Osteoblast (primary cell): ENCODE measurements at places on chromosomes 2 and 18. TPM values are rescaled to one million over a fixed set of nuclear protein-coding genes. Genes with fewer than 3 reads are reported as not detected.

The LONRF2 gene
- total RNA-seq, result under 0.01 TPM in 2 replicates

- H3K4me3 ChIP-seq, result no peak overlapping the region
- H3K27ac ChIP-seq, result no peak overlapping the region
- no peaks in the 10 kb centered on the region for H3K36me3 ChIP-seq
- no peaks in the 10 kb centered on the region for H3K4me1 ChIP-seq
- no peaks in the 10 kb centered on the region for H3K27me3 ChIP-seq
- no peak for DNase-seq
Measured at GRCh38 chr2:211401328-211401727, 844.9 kb downstream of the CPS1 start.

GRCh38 chr2:9830685-9831410 lies 12.4 kb upstream of the TAF1B start:
- DNase-seq, result no peak
- H3K4me1 ChIP-seq, result no peaks in the 10 kb centered on the region
- H3K4me3 ChIP-seq, result no peak overlapping the region
- no peak overlapping the region for H3K27ac ChIP-seq
- H3K27me3 ChIP-seq, result no peaks in the 10 kb centered on the region

GRCh38 chr18:32576296-32576916 lies 105.7 kb upstream of the GAREM1 start:
- H3K4me1 ChIP-seq, result no peaks in the 10 kb centered on the region
- H3K27ac ChIP-seq, result no peak overlapping the region
- DNase-seq, result no peak
- no peak overlapping the region for H3K4me3 ChIP-seq
- no peaks in the 10 kb centered on the region for H3K27me3 ChIP-seq

DNA sequence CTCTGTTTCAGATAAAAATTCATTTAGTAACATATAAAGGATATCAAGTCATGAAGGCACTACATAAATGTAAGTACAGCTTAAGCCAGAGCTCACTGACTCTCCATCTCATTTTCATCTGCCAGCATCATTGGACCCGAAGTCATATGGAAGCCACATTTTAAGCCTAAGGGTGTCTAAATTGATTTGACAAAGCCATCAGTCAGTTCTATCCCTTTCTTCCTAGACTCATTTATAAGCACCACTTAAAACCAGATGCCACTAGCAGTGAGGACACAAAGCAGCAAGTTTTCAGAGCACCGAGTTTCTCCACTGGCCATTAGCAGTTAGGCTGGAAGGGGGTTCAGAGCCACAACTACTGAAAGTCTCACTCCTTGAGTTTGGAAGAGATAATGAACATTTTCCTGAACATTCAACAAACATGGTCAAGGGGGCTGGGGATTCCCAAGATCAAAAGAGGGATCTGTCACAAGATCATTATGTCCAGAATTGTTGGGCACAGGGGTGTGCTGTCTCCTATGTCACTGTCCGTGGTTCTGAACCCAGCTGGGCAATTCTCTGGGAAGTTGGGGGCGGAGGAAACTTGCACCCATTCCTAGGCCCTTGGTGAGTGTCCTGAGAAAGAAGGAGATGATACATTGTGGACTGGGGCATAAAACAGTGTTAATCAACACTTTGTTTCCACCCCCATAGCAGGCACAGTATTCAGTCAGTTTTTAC lies 158.5 kb upstream of the LMAN1 start:
- H3K36me3 ChIP-seq, result no peaks in the 10 kb centered on the region
- H3K27me3 ChIP-seq, result no peaks in the 10 kb centered on the region
- H3K4me3 ChIP-seq, result no peak overlapping the region

- no peaks in the 10 kb centered on the region for H3K36me3 ChIP-seq
- no peak overlapping the region for H3K27ac ChIP-seq
- H3K4me1 ChIP-seq, result peaks cover 3% of the 10 kb centered on the region
- no peak overlapping the region for H3K4me3 ChIP-seq
Measured at GRCh38 chr2:20432714-20433113, 14.2 kb upstream of the RHOB start.

GRCh38 chr18:70453058-70453775 lies 164.4 kb downstream of the SOCS6 start:
- H3K4me1 ChIP-seq, result no peaks in the 10 kb centered on the region
- no peaks in the 10 kb centered on the region for H3K36me3 ChIP-seq
- H3K27me3 ChIP-seq, result no peaks in the 10 kb centered on the region

GRCh38 chr2:183222751-183223150 lies 98.5 kb downstream of the NUP35 start:
- H3K4me3 ChIP-seq, result no peak overlapping the region
- DNase-seq, result no peak
- no peak overlapping the region for H3K27ac ChIP-seq
- H3K36me3 ChIP-seq, result no peaks in the 10 kb centered on the region
- no peaks in the 10 kb centered on the region for H3K27me3 ChIP-seq

- no peak overlapping the region for H3K27ac ChIP-seq
- no peaks in the 10 kb centered on the region for H3K27me3 ChIP-seq
- H3K4me3 ChIP-seq, result no peak overlapping the region
- DNase-seq, result no peak
- peaks cover 40% of the 10 kb centered on the region for H3K36me3 ChIP-seq
- no peaks in the 10 kb centered on the region for H3K4me1 ChIP-seq
Measured at GRCh38 chr2:274503-274902, 9.8 kb downstream of the ACP1 start.

The IL1B gene
- 0.36 TPM in 1 of 2 replicates, not detected in the other for total RNA-seq

DNA sequence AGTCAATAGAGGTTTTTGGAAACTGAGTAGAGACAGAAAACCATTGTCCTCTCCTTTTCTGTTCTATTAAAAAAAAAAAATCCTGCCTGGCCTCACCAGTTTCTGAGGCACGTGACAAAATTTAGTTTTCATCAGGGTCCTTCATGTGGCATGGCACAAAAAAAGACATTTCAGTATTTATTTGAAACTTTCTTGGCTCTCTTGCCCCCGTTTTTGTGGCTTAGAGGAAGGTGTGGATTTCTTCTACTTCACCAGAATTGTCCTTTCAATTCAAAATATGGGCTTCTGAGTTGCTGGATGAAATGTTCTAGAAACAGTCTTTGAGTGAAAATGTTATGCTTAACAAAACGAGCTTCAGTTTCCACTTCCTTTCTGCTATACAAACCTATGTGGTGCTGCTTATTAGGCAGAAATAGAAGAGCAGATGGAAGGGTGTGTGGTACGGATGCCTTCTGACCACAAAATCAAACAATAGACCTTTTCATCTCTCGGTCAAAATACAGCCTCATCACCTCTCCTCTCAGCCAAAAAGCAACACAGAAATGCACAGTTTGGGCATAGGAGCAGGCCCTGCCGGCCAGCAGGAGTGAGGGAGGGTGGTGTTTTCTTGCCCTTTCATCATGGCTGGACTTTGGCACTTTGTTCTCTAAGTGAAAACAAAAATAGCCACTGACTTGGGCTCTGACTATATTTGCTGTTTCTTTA lies 89.2 kb downstream of the SH3RF3 start:
- peaks cover 22% of the 10 kb centered on the region for H3K4me1 ChIP-seq
- H3K4me3 ChIP-seq, result no peak overlapping the region
- H3K27me3 ChIP-seq, result peaks cover 3% of the 10 kb centered on the region
- no peak overlapping the region for H3K27ac ChIP-seq
- DNase-seq, result no peak

GRCh38 chr2:46379213-46380037 lies 82.2 kb downstream of the EPAS1 start:
- DNase-seq, result peak; percentile 75
- no peaks in the 10 kb centered on the region for H3K27me3 ChIP-seq
- peaks cover 82% of the 10 kb centered on the region for H3K36me3 ChIP-seq
- H3K4me1 ChIP-seq, result peaks cover 3% of the 10 kb centered on the region

- DNase-seq, result peak; percentile 45
- H3K27ac ChIP-seq, result peak overlapping the region; percentile 77
- H3K36me3 ChIP-seq, result peaks cover 24% of the 10 kb centered on the region
- no peak overlapping the region for H3K4me3 ChIP-seq
- H3K4me1 ChIP-seq, result peaks cover 31% of the 10 kb centered on the region
Measured at GRCh38 chr2:201465524-201465971, 14.0 kb downstream of the STRADB start.

GRCh38 chr18:35703043-35703688 lies 121.6 kb downstream of the GALNT1 start:
- DNase-seq, result no peak
- H3K27me3 ChIP-seq, result no peaks in the 10 kb centered on the region
- no peak overlapping the region for H3K27ac ChIP-seq
- H3K4me3 ChIP-seq, result no peak overlapping the region

DNA sequence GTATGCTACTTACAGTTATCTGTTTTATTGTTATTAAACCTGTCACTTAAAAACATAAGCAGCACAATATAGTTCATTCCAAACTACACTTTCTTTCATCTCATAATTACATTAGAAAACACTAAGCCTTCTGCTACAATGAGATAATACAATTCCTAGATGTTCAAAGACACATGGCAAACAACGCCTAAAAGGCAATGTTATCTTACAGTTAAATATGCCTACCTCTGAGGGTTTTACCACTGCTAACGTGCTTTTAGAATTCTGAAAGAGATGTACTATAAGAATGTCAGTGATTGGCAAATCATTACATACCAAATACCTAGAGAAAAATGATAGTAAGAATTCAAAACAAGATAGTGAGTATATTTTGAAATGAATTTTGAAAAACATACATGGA lies 46.8 kb upstream of the SPOPL start:
- no peaks in the 10 kb centered on the region for H3K36me3 ChIP-seq
- no peaks in the 10 kb centered on the region for H3K27me3 ChIP-seq
- H3K4me3 ChIP-seq, result no peak overlapping the region
- no peak for DNase-seq

GRCh38 chr2:34724107-34724506 lies 1125.0 kb upstream of the FAM98A start:
- H3K36me3 ChIP-seq, result no peaks in the 10 kb centered on the region
- H3K27ac ChIP-seq, result no peak overlapping the region
- no peak for DNase-seq
- H3K4me1 ChIP-seq, result no peaks in the 10 kb centered on the region
- H3K4me3 ChIP-seq, result no peak overlapping the region
- no peaks in the 10 kb centered on the region for H3K27me3 ChIP-seq

DNA sequence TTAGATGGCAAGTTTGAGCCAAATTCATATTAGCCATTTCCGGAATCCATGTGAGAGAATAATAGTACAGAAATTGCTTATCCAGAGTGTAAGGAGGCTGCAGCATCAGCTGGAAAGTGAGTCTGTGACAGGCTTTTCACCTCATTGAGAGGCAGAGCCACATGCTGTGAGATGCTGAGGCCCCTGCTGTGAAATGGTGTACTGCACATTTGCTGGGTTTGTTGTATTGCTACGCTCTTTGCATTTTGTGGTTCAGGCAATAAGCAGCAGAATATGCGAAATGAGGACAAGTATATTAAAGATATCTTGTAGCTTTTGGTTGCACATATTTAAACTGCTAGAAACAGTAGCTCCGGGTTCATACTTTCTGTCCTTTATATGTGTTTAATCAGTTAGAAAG lies 37.0 kb downstream of the NABP1 start:
- peaks cover 9% of the 10 kb centered on the region for H3K4me1 ChIP-seq
- H3K27ac ChIP-seq, result no peak overlapping the region
- no peaks in the 10 kb centered on the region for H3K36me3 ChIP-seq

The METTL5 gene
- 39.8 and 44.2 TPM in 2 replicates for total RNA-seq

DNA sequence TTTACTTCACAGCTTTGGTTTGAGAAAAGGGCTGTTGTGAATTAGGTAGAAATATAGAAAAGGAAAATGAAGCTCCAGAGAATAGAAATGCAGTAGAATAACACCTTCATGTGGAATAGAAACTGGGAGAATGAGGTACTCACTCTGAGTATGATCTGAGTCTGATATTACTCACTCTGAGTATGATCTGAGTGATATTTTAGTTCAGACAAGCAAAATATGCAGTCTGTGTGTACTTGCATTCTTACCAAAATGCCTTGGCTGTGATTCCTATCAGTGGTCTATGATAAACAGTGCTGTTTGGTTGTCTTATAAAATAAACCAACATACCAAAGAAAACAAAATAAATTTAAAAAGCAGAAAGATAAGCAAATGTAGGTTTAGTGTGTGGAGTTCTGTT lies 487.6 kb downstream of the THSD7B start:
- H3K4me1 ChIP-seq, result peaks cover 27% of the 10 kb centered on the region
- no peak for DNase-seq
- H3K27me3 ChIP-seq, result no peaks in the 10 kb centered on the region

DNA sequence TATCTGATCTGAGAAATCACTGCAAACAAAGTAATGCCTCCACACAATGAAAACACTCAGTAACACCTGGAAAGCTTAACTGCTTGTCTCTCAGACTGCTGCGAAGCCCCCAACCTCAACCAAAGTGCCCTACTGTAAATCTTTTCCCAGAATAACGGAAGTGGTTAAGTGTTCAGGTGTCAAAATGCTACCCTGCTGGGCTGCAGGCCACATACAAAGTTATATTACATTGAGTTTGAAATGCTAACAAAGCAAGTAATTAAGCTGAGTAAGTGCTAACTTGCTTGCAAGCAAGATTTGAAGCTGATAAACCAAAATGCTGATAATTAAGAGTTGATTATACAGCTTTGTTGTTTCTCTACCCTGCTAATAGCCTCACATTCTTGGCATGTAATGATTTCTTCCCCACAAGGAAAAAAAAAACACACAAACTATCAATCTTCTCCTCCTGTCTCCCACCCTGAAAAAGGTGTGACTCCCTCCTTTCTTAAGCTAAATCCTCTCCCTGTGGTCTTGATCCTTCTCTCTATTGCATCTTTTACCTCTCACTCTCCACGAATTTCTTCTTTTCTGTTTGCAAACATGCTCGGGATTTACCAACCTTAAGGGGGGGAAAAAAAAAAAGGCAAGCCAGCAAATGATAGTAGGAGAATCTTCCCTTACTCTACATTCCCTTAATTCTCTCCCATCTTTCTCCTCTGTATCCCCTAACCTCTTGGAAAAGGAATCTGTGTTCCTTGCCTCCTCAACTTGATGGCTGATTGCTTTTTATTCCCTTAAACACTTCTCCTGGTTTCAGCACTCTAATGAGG lies 266.8 kb upstream of the SIX3 start:
- no peak for DNase-seq
- no peak overlapping the region for H3K4me3 ChIP-seq
- no peak overlapping the region for H3K27ac ChIP-seq
- peaks cover 8% of the 10 kb centered on the region for H3K27me3 ChIP-seq
- no peaks in the 10 kb centered on the region for H3K36me3 ChIP-seq

DNA sequence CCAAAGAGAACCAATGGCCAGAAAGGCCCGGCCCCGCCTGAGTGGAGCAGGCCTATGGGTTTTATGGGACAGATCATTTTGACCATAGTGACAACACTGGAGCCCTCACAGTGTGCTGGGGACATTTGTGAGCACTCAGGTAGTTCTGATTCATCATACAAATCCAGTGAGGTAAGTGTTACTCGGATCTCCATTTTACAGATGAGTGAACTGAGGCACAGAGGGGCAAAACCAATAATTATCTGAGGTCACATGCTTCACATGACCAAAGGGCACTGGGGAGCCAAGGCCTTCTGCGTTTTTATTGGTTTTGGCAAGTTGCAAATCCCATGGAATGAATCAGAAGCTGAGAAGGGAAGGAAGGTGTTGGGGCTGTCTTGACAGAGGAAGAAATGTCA lies 111.5 kb upstream of the MGAT5 start:
- no peak overlapping the region for H3K27ac ChIP-seq
- DNase-seq, result no peak
- H3K36me3 ChIP-seq, result no peaks in the 10 kb centered on the region
- peaks cover 27% of the 10 kb centered on the region for H3K4me1 ChIP-seq
- no peak overlapping the region for H3K4me3 ChIP-seq
